Hematopoietic multipotent progenitor cell (in vitro differentiated cells): ENCODE measurements at places on chromosomes 1 and 21.
A peak's percentile ranks its signal among the peaks of the same experiment; 100 is the strongest.

DNA sequence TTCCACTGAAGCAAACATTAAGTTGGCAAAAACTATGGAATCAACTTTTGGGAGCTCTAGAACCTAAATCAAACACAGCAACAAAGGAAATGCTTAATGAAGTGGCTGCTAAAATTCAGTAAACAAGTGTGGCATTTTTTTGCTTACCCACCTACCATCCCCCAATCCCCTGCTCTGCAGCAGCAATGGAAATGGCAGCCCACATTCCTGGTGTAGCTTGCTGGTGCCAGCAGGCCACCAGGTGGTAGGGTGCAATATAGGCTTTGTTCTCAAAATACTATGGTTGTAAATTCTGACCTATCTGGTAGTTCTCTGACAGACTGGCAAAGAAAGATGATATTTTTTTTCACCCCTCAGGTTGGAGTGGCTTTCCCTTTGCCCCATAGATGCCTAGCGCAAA is 42.8 kb downstream of the SHCBP1L start:
- DNase-seq = no peak

- DNase-seq = no peak
Observed at GRCh38 chr1:27349784-27350662, 8.2 kb downstream of the SYTL1 start.

- peak; percentile 66 for DNase-seq
Observed at GRCh38 chr1:112704934-112705627, 1.8 kb downstream of the RHOC start.

- DNase-seq = no peak
Observed at GRCh38 chr1:243457363-243457982, 201.6 kb downstream of the SDCCAG8 start.

- peak; percentile 36 for DNase-seq
Observed at GRCh38 chr1:9630331-9631111, 21.0 kb upstream of the PIK3CD start.

GRCh38 chr1:9249534-9250410 is 15.2 kb downstream of the H6PD start:
- peak; percentile 33 for DNase-seq

DNA sequence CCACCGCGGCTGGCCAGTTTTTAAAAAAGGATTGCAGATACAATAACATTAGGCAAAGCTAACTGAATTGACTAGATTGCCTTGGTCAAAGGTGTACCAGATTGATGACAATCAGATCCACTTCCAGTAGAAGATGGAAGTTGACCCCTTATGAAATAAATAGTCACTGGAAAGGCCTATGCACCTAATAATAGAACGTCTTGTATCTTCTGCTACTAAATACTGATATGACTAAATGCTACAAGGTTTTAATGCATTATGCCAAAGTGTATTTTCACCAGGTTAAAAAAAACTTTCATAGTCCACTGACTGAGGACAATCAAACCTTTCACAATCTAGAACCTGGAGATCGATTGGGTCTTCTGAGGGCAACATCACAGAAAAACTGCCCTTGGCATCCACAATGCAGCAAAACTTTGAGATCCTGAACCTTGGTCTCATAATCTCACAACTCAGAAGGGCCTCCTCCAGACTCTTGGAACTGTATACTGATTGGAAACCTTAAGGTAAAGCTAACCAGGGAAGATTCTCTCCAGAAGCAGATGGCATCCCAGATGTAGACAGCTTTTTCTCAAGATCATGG is 7.8 kb upstream of the RBBP5 start:
- no peak for DNase-seq

DNA sequence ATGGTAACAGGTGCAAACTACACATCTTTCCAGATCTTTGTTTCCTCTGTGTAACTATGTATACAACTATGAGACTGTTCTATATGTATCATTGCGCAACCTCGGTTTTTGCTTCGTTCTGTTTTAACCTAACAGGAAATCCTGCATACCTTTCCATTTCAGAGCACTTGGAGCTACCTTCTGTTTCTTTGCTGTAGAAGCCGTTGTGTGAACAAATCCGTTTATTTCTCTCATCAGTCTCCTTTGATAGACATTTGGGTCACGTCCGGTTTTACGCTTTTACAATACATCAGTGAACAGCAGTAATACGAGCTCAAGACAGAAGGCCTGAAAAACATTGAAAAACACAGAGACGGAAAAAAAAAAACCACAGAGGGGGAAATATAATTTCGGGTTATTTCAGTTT is 10.5 kb downstream of the ATP5IF1 start:
- DNase-seq = peak; percentile 50

DNA sequence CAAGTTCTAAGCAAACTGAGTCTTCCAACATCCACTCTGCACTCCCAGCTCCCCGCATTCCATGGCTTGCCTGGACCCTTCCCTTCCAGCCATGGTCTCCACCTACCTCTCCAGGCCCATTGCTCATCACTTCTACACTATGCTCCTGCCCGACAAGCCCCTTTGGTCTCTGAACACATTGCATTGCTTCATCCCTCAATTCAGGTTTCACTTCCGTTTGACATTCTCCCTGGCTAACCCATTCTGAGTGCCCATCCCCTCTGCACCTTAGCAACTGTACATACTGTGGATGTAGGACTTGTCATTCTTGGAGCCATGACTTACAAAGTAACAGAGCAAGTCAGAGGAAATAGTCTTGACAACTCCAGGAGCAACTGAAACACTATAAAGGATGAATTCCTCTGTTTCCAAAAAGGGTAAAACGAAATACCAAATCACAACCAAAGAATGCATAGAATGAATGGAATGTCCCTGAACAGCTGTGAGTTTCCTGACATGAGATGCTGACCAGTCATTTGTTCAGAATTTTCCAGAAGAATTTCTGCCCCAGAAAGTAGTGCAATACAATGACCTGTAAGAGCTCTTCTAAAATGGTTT is 66.7 kb downstream of the KCNJ6 start:
- no peak for DNase-seq

DNA sequence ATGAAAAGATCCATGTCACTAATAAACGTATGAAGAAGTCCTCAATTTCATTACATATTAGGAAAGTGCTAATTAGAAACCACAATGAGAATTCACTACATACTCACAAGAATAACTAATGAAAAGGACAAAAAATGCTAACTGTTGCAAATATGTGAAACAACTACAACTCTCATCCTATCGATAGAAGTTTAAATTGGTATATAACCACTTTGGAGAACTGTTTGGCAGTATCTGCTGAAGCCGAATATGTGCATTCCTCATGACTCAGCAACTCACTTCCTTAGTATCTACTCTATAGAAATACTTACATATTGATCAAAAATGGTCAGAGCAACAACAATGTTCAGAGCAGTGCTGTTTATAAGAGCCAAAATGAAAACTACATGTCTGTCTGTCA is 66.8 kb downstream of the PLPPR4 start:
- no peak for DNase-seq

- DNase-seq = no peak
Observed at GRCh38 chr21:44478124-44478800, 23.0 kb downstream of the LRRC3 start.

DNA sequence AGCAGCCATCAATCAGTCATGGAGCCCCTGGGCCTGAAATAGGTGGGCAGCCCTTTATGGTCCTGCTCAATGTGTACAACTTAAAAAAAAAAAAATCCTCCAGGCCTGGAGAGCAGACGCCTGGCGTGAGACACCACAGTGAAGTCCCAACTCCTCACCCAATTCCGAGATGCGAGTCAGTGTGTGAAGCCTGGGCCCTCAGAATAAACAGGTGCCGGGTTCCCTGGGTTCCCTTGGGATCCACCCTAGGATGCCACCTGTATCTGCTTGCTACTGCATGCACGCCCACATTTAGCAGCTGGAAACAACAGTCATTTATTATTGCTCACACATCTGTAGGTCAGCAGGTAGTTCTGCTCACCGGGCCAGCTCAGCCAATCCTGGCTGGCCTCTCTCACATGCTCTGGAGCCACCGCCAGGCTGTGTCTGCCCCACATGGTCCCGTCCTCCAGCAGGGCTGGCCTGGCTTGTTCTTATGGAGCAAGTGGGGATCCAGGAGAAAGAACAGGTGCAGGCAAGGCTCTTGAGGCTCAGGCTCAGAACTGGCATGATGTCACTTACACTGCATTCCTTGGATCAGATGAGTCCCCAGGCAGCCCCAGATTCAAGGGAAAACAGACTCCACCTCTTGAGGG is 172.7 kb downstream of the NPHP4 start:
- no peak for DNase-seq

DNA sequence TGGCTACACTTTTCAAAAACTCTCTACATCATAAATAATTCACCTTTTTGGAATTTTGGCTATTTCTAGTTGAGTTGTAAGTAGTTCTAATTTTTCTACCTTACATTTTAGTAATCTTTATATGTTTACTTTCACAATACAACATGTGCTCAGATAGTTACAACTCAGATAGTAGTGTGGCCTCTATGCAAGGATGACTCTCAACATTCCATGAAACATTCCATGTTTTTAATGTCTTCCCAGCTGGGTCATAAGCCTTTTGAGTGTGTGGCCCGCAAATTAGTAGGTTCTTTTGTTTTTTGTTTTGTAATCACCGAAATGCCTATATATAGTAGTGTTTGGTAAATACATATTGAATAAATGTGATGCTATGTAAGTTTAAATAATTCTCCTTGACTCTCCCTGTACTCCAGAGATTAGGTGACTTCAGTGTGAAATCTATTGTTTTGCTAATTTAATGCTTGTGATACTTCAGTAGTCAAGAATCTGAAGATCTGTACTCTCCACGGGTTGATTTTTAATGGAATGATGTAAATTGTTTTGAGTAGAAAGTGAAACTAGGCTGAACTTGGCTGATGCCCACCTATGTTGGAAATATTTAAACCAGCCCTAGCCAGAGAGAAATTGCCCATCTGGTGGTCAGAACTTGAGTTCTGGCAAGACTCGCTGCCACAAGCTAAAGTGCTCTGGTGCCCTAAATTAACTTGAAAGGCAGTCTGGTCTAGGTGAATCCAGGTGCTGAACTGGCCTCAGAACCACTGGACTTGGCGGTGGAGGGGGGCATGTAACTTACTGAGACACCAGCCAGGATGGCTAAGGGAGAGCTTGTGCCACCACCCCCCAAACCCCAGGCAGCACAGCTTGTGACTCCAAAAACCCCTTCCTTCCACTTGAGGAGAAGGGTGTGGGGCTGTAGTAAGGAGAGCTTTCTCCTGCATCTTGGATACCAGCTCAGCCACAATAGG is 165.6 kb downstream of the USP25 start:
- DNase-seq = no peak

- DNase-seq = no peak
Observed at GRCh38 chr1:164263540-164263939, 295.4 kb upstream of the PBX1 start.
